Fibroblast of gingiva (primary cell): ENCODE measurements at places on chromosomes 7 and 10.
A peak's percentile ranks its signal among the peaks of the same experiment; 100 is the strongest.

GRCh38 chr7:3128857-3129490 is 85.3 kb upstream of the CARD11 start:
- no peak for DNase-seq

DNA sequence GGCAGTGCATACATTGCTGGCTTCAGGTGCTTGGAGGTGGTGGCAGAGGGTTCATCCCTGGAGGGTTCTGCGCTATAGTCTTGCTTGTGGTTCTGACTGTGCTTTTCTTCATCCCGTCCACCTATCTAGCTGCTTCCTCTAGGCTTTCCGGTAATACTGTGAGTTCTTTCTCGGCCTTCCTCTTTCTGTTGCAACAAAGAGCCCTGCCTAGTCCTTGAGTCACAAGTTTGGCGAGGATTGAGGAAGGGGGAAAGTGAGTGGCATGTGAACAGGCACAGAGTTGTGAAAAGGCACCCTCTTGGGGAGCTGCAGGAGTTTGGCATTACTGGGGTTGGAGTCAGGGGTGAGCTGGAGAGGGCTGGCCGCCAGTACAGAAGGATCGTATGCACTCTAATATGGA is 123.0 kb downstream of the SH2D4B start:
- no peak for DNase-seq

DNA sequence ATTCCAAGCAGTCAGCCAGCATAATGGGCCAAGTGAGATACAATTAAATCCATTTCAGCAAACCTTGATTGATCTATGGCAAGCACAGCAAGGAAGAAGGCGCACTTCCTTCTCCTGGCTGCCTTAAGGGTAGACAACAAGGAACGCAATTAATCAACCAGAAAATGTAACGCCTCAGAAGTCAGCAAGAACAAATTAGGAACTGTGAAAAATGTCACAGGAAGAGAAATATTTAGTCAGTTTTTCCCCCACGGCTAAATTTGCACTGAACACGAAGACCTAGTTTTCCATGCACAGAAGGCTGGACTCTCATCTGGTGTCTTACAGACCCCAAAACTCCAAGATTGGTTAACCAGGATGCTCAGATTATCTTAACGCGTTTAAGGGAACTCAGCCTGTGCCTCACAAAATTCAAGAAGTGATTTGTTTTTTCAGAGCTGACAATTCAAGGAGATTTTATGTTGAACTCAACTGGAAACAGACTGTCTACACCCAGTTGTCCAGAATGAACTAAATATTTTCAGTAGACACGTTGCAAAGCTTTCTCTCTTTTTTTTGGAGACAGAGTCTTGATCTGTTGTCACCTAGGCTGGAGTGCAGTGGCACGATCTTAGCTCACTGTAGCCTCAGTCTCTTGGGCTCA is 14.2 kb downstream of the SNX8 start:
- no peak for DNase-seq

DNA sequence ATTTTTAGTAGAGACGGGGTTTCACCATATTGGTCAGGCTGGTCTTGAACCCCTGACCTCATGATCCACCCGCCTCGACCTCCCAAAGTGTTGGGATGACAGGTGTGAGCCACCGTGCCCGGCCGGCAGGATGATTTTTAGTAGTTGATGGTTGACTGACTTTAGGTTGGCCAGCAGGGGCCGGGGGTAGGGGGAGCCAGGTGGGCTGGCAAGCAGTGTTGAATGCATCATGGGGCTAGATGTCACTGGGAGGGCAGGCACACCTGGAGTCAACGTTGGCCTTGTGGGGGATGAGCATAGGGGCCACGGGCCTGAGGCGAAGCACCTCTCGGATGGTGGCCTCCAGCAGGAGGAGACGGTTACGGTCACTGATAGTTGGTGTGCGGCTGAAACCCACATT is 5.0 kb downstream of the CYP17A1 start:
- no peak for DNase-seq

- no peak for DNase-seq
Observed at GRCh38 chr10:58585435-58585834, 72.8 kb downstream of the BICC1 start.

DNA sequence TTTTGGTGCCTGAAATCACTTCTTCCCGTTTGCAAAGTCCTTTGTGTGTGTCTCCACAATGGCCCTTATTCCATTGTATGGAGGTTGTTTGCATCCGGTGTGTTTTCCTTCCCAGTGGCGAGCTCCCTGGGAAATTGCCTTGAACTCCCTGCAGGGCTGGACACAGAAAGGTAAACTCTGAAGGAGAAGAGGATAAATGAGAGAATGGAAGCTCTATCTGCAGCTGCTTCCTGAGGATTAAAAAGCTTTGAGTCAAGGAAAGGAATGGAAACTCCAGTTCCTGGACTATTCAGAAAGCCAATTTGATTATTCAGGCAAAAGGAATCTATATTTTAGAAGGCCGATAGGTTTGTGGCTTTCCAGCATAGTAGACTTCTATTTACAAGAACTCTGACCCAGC is 4.4 kb upstream of the GRK5 start:
- DNase-seq, result no peak

DNA sequence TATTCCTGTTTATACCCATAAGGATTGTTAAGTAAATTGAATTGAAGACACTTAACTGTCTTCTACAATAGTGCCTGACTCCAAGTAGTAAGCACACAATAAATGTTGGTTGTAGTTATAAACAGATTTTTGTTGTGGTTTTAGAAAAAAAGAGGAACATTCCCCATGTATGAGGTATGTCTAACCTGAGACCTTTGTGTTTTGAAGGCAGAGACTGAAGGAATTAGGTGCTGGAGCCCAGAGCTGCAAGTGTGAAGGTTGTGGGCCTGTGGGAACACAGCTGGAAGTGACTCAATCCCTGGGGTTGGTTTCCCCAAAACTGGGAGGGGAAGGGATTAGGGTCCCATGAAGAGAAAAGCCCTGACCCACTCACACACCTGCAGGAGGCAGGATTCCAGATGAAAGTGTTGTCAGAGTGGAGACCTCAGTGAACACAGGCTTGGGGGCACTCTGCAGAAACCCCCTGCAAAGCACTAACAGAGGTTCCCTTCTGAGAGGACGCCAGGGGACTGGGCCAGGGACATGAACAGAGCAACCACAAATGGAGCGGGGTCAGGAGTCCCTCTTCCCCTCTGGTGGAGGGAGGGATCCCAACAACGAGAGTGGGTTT is 265.1 kb upstream of the KLF14 start:
- DNase-seq, result no peak

DNA sequence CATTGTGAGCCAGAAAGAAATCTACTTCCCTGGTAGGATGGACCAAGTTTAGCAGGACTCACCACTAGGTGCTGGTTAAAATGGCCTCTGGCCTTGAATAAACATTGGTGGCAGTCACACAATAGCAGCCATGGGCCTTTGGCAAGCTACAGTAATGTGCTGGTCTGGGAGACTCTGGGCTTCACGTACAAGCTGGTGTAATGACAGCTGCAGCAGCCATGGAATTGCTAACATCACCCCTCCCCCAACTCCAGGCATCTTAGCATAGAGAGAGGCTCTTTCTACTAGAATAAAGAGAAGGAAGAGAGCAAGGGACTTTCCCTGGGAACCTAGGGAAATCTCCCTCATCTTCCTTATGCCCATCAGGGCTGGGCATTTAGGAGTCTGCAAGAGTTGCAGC is 205.1 kb upstream of the SEMA3A start:
- no peak for DNase-seq

- DNase-seq, result no peak
Observed at GRCh38 chr7:27254625-27255024, 12.0 kb downstream of the EVX1 start.

GRCh38 chr7:31432836-31433340 is 81.0 kb upstream of the ITPRID1 start:
- DNase-seq, result no peak

GRCh38 chr10:70677620-70678249 is 5.4 kb downstream of the ADAMTS14 start:
- no peak for DNase-seq

DNA sequence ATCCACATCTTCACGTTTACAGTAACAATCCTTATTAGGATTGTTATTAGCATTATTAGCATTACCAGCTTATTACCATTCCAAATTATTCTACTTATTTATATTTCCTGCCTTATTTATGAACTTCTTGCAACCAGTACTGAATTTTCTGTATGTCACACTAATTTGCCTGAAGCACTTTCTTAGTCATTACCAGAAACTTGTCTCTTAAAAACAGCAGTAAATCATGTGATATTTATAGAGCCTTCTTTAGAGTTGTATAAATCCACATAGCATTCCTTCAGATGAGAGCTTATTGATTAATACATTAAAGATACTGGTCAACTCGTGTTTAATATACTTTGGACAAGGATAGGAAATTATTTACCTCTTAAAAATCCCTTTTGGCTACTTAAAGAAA is 618.6 kb downstream of the SUGCT start:
- DNase-seq, result no peak

- peak; percentile 14 for DNase-seq
Observed at GRCh38 chr10:117363028-117363427, 12.2 kb downstream of the PDZD8 start.

GRCh38 chr10:69061305-69062161 is 26.4 kb upstream of the SRGN start:
- peak; percentile 98 for DNase-seq

GRCh38 chr7:2982831-2983230 is 60.8 kb downstream of the CARD11 start:
- DNase-seq, result no peak

GRCh38 chr7:111183321-111183720 is 92.4 kb downstream of the LRRN3 start:
- no peak for DNase-seq

GRCh38 chr7:132309102-132309805 is 267.0 kb downstream of the PLXNA4 start:
- DNase-seq, result no peak

- DNase-seq, result no peak
Observed at GRCh38 chr10:86200269-86200668, 166.3 kb downstream of the GRID1 start.

- DNase-seq, result no peak
Observed at GRCh38 chr7:121862591-121862990, 10.4 kb upstream of the PTPRZ1 start.

DNA sequence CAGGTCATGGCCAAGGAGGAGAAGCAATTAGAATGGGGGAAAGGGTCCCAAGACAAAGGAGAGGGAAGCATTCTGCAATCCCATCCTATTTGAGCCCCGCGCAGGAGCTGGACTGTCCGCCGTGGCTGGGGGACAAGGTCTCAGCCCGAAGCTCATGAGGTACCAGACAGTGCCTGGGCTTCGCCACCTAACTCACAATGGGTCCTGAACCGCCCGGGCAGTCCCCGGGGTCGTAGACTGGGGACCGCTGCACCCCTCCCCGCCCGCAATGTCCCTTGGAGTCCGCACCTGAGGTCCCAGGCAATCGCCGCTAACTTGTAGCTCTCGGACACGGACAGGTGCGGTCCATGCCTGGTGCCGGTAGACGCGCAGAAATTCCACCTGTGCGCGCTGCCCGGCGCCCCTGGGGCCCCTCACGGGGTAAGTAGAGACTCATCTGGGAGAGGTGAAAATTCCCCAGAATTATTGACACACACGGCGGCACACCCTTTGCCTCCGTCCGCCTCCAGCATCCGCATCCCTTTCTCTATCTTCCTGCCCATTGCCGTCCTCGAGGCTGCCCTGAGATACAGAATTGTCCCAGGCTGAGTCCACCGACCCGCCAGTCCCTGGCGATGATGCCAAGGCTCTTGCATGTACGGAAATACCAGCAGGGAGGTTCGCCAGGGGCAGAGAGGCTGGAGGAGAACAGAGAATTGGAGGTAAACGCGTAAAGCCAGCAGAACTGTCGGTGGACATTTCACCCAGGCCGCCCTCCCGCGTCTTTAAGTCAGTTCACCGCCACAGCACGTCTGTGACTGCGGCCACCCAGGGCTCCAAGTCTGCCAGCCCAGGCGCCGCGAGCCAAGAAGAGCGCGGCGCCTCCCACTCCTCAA is 1.8 kb downstream of the CHRM2 start:
- peak; percentile 28 for DNase-seq

DNA sequence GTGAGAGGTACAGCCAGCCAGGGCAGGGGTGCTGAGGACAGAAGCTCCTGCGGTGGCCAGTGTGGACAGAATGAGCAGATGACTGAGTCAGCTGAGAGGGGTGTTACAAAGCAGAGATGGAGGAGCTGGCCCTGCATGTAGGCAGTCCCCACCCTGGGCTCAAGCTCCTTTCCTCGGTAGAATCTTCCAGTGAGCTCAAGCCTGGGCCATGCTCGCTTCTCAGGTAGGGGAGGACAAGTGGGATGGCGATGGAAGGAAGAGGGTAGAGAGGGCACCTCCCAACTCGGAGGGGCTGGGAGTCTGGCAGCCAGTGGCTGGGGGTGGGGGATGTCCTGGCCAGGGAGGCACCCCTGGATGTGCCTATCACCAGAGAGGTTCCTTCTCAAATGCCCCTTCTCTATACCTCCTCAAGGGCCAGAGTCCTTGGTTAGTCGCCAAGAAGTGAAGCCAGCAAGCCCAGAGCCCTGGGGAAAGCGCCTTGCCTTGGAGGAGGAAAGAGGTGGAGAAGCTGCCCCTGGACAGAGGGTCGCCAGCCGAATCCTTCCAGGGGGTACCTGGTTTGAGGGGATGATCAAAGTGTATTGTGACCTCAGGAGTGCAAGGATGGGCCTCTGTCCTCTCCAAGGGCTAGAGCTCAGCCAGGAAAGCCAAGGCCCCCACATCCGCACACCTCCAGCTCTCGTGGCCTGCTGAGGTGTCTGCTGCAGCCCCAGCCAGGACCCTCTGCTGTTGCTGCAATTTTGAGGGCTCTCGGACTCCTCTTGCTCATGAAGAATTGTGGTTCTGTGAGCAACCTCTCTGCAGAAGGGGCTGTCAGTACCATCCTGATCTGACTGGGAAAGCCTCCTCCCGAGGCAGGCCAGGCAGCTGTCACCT is 88.6 kb upstream of the MACROH2A2 start:
- no peak for DNase-seq

DNA sequence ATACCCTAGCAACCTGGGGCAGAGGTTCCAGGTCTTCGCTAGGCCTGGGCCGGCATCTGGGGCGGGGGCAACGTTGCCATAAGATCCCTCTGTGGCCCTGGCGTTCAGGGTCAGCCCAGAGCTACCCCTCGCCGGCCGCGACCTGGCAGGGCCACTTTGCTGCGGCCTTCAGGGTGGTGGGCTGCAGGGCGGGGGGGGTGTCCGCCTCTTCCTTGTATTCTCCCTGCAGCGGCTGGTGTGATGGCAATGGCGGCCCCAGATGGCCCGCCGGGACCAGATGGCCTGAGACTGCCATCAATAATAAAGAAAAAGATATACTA is 539.2 kb upstream of the POT1 start:
- DNase-seq, result no peak

DNA sequence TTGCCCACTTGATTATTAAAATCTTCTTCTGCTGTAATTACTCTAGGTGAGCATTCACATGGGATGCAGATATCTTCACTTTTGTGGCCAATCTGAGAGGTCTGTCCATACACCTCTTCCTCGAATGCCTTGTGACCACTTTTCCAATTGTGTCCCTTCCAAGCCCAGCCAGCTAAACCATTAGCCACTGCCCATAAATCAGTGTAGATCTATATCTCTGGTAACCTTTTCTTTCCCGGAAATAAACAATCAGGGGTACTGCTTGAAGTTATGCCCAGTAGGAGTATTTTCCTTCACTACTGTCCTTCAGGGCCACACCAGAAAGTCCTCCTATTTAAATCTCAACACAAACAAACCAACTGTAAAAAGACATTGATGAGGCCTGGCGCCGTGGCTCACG is 104.6 kb upstream of the KCNMA1 start:
- no peak for DNase-seq
